ENCODE measurements at places on chromosomes 1 and 21.

- no peak for DNase-seq
Measured at GRCh38 chr1:22889213-22889827, 83.3 kb downstream of the LACTBL1 start.

DNA sequence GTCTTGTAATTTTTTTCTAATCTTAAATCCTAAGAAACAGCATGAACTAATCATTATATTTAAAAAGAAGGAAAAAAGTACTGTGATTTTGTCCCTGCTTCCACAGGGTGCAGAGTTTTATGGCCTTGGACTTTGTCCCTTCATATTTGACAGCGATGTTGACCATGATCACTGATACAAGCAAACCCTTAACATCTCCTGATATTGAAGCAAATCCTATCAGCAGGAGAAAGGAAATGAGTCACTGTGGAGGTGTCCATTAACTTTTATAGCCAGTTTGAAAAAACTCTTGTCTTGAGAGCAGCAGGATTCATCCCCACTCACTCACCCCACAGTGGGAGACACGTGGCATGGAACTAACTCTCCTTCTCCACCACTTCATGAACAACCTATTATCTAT, 5.1 kb upstream of the REG4 start:
- no peak for DNase-seq

DNA sequence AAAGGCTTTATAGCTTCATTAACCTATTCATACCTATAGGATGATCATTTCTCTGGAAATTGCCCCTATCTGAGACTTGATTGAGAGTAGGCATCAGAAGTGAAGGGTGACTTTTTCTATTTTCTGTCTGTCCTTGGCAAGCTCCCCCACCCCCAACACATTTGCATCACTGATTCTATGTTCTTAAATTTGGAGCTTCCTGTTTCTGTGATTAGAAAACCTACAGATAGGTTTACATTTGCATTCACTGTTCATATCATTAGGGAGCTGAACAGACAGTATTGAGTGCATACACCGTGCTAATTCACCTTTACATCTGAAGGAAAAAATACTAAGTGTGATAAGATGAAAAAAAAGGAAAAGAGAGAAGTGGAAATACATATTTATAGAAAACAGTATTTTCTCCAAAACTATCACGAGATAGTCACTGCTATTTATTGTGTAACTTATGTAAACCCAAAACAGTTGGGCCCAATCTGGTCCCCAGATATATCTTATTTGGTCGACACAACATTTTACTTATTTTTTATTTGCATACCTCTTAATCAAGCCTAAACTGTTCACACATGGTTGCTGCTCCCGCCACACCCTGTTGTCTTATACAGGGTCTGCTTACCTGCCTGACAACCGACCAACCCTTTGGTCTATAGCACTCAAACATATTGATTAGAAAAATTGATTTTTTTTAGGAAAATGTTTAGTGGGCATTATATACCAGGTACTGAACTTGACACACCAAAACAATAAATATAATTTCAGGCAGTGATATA, 218.8 kb downstream of the NTNG1 start:
- no peak for DNase-seq

DNA sequence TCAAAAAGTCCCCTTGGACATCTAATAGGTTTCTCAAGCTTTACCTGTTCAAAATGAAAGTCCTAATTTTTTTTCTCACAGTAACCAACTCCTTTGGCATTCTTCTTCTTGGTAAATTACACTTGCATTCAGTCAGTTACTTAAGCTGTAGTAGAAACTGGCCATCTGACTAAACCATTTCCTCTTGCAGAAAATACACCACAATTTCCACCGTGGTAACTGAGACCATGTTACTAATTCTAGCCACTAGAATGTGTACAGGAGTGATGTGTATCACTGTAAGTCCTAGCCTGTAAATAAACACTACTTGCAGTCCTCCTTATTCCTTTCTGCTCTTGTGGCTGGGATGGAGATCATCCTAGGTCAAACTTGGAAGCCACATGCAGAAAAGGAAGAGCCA, 965.4 kb upstream of the TMPRSS15 start:
- DNase-seq: no peak

DNA sequence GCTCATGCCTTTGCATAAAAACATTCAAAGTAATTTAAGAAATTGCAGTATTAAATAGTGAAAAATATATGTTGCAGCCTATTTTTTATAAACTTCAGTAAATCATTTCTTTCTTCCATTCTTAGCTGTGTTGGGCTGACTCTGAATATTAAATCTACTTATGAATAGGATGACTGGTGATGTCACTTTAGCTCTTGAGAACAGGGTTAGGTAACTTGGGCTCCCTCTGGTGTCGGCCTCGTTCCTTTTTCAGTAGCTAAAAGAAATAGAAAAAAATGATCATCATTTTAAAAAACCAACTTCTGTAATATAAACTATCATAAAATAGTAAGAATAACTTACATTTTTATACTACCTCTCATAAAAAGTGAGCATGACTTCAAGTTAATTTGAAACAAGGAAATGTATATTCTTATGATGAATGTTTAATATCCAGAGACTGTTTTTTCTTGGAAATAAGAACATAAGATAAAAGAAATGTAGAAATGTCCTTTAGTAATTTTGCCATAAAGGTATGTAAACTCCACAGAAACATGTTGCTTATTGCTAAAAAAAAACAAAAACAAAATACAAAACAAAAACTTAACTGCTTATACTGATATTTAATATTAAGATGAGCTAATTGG, 26.8 kb upstream of the NCAM2 start:
- peak; percentile 11 for DNase-seq

DNA sequence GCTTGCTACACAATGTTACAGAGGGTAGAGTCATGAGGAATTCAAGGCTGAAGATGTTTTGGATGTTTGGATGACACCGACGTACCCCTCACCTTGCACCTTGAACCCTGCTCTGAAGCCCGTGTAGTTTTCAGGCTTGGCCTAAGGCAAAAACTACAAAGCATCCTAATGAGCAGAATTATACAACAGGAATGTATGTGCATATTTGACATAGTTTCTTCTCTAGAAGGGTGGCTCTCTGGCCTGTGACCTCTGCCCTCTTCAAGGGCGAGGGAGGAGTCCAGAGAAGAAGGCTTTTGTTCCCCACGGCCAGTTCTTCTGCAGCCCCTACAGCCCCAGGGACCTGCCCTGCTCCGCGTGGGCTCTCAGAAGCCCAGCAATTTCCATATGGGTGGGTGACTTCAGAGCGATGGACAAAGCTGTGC, 43.3 kb downstream of the L1TD1 start:
- DNase-seq: no peak

DNA sequence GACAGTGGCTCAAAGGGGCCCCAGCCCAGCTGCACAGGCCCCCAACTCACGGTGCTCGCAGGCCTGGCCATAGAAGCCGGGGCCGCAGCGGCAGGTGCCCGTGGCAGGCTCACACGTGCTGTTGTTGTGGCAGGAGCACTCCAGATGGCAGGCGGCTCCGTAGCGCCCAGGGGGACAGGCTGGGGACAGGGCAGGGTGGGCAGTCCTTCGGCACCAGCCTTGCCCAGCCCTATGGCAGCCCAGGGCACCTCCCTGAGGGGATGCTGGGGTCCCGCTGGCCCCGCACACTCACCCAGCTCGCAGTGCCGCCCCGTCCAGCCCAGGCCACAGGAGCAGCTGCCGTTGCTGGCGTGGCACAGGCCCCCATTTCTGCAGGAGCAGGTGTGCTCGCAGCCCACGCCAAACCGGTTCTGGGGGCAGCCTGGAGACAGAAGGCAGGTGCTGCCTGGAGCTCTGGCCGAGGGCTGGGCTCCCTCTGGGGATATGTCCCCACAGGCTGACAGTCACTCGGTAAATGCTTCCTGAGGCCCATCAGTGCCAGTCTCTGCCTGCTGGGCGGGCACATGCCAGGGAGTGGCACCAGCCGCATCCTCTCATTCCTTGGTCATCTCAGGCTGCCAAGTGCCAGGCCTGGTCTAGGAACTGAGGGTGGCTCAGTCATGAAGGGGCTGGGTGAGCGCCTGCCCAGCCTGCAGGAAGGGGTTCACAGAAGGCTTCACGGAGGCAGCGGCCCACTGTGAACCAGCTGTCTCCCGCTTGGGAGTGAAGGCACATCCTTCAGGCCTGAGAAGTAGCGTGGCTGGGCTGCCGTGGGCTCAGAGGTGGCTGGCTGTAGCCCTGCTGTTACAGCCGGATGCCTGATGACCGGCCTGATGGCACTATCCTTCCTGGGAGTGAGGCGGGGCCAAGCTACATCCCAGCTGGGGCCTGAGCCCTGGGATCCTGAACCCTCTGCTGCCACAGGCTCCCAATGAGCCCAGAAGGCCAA, 40.1 kb downstream of the ARHGEF16 start:
- no peak for DNase-seq

- DNase-seq: no peak
Measured at GRCh38 chr21:14358775-14359174, 24.2 kb downstream of the HSPA13 start.

DNA sequence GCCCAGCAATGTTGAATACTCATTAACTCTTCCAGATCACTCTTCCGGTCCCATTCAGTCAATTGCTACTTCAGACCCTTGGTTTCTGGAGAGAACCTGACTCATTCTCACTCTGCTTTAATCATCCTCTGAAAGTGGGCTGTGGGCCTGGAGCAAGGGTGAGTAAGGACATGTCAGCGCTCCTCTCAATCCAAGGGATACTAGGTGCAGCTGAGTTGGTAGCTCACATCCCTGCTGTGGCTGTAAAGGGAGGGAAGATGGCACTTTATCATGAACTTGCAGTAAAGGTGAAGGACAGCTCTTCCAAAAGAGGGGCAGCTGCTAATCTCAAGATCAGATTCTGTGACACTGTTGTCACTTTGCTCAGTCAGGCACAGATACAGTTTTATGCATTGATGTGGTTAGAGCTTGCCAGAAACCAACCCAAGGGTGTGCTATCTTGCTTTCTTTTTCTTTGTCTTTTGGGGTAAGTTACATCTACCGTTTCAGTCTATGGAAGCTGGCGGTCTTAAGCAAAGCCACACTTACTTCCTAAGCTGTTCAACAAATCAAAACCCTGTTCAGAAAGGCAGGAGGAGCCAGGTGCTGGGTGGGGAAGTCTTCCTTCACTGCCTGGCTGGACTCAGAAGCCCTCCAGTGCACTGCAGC, 26.5 kb upstream of the NTPCR start:
- no peak for DNase-seq

DNA sequence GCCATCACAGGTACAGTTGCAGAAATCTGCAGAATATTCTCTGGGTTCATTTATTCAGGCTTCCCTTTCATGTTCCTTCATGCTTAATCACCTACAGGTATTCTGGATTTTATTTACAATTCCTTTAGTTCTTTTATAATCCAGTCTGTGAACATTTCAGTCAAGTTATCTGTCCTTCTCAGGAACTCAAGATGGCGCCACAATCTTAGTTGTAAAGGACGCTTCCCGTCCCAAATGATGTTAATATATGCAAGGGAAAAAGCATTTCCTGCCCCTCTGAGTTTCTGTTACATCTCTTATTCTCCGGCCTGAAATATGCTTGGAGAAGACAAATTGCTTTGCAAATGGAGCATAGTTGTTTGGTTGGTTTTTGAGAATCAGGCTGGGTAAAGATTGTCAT, 19.3 kb downstream of the F3 start:
- DNase-seq: peak; percentile 44

- DNase-seq: no peak
Measured at GRCh38 chr1:227155688-227156087, 162.6 kb downstream of the CDC42BPA start.

- DNase-seq: no peak
Measured at GRCh38 chr1:158248118-158248517, 6.1 kb upstream of the CD1A start.

DNA sequence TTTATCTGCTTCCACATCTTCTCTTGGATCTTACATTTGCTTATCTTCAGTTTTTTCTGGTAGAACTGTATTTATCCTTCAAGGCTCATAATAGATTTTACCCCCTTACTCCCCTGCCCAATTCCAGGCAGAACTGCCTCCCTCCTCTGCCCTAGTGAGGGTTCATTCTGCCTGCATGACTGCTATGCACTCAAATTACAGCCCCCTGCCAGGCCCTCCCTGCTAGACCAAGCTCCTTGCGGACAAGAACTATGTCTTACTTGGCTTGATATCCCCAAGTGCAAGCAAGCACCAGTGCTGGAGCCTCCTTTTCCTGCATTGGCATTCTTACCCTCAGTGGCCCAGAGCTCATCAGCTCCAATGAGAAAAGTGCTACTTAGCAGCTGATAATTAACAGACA, 18.1 kb downstream of the MAPKAPK2 start:
- no peak for DNase-seq

- no peak for DNase-seq
Measured at GRCh38 chr1:168235548-168235885, 9.7 kb downstream of the SFT2D2 start.

DNA sequence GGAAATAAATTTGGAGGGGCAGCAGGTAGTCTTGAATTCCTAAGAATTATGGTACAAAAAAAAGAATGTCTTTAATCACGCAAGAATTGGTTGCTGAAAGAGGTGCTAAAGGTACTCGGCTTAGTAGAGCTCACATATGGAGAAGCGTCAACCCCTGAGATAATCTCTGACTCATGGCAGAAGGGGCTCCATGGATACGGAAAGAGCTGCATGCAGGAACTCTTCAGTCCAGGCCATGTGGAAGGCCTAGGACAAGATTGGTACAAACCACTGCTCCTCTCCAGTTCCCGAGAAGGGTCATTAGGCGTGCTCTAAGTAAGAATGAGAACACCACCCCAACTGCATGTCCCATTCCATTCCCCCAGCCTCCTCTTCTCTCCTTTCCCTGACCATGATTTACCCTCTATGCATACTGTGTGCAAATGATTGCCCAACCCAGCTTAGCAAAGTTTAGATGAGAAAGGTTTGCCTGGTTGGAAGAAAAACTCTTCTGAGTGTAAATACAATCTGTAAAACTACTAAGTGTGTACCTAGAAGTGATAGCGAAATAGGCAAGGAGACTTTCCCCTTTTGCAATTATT, 10.9 kb downstream of the GJA8 start:
- no peak for DNase-seq

DNA sequence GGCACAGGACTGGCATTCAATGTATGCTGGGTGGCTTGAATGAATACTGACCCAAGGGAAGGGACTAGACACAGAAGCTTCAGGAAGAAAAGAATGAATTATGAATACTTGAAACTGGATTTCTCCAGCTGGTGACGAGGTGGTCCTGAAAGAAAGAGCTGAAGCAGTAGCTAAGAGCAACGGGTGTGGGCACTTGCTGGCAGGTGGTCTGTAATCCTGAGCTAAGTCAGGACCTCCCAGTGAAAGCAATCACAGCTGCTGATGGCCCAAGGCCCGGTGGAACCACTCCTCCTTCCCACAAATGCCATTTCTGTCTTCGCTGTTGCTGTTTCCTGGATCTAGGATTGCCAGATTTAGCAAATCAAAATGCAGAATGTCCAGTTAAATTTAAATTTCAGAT, 47.0 kb downstream of the NEK2 start:
- DNase-seq: no peak

GRCh38 chr1:156632355-156632754, 9.6 kb upstream of the BCAN start:
- DNase-seq: no peak

- DNase-seq: no peak
Measured at GRCh38 chr1:116759636-116760035, 5.4 kb downstream of the CD2 start.

DNA sequence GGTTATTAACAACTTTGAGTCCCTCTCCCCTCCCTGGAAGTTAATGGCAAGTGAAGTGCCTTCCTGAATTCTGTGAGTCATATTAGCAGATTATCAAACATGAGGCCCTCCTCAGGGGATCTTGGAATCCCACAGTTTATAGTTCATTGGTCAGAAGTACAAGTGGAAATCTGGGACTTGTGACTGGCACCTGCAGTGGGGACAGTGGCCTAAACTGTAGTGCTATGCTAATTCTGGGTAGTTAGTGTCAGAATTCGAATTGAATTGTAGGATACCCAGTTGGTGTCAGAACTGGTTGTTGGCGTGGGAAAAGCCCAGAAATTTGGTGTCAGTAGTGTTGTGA, 26.2 kb downstream of the ZYG11B start:
- DNase-seq: no peak

- no peak for DNase-seq
Measured at GRCh38 chr1:18549906-18550305, 69.2 kb downstream of the KLHDC7A start.
